ENCODE measurements at places on chromosomes 4 and X.

GRCh38 chr4:37693450-37694190 lies 7.4 kb upstream of the RELL1 start:
- DNase-seq = peak; percentile 93

DNA sequence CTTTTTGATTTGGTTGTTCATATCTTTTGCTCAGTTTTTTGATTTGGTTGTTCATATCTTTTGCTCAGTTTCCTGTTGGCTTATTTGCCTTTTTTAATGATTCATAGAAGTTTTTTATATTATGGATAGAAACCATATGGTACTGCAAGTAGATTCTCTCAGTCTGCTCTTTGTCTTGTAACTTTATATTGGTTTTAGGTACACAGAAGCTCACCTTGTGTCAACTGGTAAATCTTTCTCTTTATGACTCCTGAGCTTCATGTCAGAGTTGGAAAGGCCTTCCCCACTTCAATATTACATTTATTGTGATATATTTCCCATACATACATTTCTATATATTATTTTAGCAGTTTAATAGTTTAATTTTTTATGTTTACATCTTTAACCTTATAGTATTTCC lies 8.2 kb upstream of the VGLL1 start:
- no peak for DNase-seq

DNA sequence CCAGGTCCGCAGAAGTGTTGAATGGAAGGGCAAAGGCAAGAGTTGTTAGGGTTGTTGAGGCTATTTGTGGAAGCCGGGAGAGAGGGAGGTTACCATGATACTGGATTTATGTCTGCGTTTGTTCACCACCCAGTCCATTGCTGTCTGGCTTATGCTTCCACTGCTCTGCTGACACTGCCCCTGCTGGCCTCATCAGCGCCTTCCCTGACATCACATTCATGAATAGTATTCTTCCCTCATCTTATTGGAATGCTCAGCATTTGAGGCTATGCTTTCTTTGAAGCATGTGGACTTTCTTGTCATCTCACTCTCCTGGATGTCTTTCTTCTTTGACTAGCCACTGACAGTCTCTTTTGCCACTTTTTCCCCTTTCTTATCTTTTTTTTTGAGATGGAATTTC lies 10.3 kb downstream of the GNL3L start:
- peak; percentile 70 for DNase-seq

- no peak for DNase-seq
Measured at GRCh38 chr4:6362243-6362885, 92.7 kb downstream of the WFS1 start.

DNA sequence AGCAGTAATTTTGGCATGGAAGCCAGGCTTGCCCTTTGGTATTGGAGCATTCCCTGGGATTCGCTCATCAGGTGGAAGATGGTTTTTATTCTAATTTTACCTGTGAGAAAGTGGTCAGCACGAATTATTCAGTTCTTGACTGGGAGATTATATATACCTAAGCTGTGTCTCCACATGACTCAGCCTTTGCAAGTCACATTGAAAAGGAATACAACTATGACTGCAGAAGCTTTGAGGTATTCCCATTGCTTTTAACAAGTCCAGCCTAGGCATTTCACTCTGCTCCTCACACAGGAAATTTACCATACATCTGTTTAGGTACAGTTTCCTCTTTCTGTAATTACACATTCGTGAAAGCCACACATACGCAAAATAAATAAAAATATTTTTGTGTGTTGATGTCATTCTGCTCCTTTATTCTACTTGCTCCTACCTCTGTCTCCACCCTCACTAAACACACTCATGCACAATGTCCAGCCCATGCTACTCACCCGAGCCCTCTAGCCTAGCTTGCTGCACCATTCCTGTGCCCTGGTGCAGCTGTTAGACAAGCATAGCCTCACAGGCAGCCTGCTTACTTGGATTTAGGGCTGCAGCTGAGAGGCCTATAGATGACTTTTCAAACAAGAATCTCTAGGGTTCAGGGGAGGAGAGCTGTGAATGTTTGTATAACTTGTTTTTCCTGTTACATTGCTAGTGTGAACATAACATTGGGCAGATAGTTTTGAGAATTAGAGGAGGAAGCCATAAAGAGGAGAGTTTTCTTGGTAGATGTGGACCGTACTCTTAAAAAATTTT lies 504.4 kb upstream of the FAT1 start:
- peak; percentile 48 for DNase-seq

- DNase-seq = no peak
Measured at GRCh38 chr4:21885770-21886169, 62.8 kb downstream of the KCNIP4 start.

GRCh38 chr4:125393825-125394224 lies 79.1 kb downstream of the FAT4 start:
- DNase-seq = no peak
